ENCODE measurements at places on chromosomes 4 and X.

DNA sequence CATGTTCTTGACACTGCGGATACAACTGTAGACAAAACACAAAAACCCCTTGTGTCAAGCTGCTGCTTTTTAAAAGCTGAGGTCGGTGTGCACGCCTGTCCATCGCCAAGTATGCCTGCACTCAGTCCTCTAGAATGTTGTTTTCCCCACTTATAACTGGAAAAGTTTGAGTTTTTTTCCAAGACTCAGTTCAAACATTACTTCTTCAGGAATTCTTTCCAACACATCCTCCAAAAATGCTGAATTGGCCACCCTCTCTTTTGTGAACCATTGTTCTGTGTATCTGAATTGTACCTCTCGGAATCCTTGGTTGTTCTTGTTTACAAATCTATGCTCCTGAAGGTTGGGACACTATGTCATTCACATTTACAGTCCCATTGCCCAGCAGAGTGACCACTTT, 94.6 kb downstream of the REELD1 start:
- DNase-seq: peak; percentile 19

DNA sequence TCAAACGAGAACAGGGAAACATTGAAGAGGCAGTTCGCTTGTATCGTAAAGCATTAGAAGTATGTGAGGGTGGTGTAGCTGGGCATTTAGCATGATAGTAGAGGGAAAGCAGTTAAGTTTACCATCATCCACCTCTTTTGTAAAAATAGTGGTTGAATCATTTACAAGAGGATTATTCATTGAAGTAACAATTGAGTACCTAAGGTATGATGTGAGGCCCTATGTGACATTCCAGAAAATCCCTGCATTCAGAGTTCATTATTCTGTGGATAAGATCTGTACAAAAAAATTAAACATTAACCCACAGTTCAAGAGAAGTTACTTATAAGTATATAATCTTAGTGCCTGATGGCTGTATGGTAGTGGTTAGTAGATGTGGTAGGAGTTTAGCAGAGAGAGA, 22.2 kb upstream of the GCNA start:
- DNase-seq: no peak

GRCh38 chrX:45761920-45762319, 561.2 kb upstream of the DIPK2B start:
- DNase-seq: no peak

DNA sequence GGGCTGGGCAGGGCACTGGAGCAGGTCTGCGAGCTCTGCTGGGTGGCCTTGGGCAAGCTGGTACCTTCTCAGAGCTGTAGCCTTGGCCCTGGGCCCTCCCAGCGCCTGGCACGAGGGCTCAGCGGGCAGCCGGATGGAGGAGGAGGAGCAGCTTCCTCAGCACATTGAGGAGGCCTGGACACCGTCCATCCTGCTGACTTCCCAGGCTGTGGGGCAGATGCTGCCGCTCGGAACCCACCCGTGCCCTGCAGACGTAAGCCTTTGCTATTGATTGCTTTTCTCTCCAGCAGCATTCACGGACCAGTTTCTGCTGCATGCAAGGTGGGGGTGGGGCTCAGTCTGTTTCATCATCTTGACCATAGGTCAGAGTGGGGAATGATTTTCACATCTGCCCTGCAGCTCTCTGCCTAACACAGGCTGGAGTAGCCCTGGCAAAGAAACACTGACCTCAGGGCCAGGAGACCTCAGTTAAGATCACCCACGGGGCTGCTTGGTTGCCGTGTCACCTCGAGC, 80.7 kb upstream of the PSAPL1 start:
- DNase-seq: no peak

GRCh38 chr4:73606465-73606974, 13.7 kb downstream of the RASSF6 start:
- no peak for DNase-seq

DNA sequence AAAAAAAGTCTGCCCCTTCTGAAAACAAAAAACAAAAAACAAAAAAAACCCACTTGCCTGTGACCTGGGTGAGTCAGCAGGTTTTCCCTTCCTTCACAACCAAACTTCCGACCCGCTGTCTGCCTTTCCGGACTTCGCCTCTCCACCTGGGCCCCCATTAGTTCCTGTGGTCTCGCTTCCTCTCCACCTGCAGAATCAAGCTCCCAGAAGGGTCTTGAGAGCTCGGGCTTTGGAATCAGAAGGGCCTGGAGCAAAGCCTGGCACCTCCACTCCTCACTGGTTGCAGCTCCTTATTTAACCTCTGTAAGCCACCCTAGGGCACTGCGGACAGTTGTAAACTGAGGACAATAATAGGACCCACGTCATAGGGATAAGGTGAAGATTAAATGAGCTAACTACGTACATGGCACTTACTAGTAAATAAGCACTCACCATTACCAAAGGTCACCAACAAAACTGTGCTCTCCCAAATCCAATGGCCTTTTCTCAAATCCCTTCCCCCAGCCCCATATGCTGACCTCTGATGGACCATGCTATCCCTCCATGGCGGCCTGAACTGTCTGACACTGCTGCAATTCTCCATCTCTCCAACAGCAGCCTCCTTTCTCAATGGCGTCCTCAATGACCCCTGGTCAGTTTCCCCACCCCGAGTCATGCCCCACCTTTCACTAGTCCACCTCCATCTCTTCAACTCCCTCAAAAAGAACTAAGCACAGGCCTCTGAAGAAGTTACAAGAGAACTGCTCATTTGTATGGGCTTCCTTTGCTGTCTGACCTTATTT, 64.2 kb downstream of the IRF2 start:
- no peak for DNase-seq

DNA sequence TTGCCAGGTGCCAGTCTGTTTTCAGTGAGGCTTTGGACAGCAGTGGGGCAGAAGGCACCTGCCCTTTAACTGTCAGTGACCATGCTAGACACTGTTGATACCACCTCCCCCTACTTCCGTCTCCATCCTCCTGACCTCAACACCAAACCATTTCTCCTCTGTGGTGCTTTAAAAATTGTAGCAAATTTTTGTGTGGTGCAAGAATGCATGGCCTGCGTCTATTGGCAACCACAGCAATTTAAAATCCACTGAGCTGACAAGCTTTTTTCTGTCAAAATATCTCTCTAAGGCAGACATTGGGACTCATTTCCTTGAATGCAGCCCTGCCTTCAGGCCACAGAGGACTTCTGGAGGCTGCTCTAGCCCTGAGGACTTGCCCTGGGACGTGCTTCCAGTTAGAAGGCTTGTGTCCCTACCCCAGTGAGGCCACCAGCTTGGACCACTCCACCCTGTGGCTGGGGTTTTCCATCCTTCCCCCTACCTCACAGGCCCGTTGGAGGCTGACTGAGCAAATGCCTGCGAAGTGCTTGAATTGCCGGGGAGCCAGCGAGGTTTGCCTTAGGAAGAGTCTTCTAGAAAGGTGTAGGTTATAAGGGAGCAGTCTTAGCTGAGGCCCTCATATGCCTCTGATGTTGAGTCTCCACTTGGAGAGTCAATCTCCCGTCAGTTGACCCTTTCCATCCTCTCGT, 6.9 kb downstream of the PRRG3 start:
- peak; percentile 53 for DNase-seq

DNA sequence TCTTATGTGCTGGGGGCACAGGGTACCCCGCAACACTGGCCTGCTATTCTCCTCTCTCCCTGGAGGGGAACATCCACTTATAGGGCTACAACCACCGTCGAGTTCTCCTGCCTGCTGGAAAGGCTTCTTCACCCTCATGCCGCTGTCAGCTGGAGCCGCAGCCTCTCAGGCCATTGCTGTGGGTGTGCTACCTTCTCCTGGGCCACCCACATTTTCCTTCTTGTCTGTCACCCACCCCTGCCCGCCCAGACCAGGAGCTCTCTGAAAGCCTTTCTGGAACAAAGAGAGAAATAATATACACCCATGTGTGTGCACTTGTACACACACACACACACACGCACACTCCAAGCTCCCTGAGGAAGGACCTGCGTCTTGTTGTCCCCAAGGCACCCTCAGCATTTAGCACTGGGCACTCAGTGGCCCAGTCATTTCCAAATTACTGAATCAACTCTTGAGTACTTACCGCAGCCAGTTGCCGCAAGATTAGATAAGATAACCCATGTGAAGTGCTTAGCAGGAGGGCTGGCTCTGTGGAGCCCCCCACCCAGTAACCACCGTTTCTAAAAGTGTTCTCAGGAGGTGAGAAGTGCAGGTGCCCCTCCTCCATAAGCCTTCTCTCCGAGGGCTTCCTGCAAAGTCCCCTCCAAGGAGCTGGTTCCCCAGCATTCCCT, 50.2 kb downstream of the CPZ start:
- no peak for DNase-seq

- DNase-seq: no peak
Observed at GRCh38 chr4:79446145-79446544, 38.1 kb upstream of the GK2 start.

GRCh38 chr4:945274-946102, 13.2 kb downstream of the TMEM175 start:
- DNase-seq: no peak

DNA sequence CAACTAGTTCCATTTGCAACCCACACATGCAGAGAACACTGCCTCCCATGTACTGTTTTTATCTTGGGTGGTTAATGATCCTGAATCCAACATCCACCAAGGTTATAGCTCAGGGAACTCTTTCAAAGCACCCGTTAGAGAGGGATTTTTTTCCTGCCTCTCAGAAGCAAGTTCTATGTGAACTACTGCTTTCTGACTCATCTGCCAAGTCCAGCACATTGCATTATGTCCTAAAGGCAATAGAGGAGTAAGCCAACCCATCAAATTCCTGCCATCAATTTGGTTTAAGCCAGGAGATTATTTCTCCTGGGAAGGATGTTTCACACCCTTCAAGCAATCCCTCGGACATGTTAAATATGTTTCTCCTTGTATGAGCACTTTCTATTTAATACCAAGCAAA, 334.5 kb downstream of the GASK1B start:
- no peak for DNase-seq

GRCh38 chr4:74037076-74037955, 1.2 kb downstream of the CXCL3 start:
- DNase-seq: no peak

- peak; percentile 16 for DNase-seq
Observed at GRCh38 chr4:56448301-56448700, 12.2 kb downstream of the PAICS start.

DNA sequence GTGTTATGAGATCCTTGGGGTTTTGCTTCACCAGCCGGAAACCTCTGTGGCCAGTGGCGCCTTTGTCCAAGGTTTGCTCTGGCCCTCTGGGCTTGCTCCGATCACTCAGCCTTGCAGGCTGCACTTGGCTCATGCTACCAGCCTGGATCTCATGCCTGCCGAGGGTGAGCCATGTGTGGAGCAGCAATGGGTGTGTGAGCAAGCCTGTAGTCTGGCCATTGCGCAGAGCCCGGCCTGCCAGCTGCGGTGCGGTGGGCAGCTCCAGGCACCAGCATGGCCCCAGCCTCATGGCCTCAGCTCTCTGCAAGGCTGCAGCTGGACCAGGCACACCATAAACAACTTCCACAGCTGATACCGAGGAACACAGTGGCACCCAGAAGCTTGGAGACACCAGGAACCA, 17.8 kb downstream of the SULT1B1 start:
- DNase-seq: no peak

GRCh38 chr4:32219306-32220075, 1499.3 kb downstream of the PCDH7 start:
- no peak for DNase-seq

DNA sequence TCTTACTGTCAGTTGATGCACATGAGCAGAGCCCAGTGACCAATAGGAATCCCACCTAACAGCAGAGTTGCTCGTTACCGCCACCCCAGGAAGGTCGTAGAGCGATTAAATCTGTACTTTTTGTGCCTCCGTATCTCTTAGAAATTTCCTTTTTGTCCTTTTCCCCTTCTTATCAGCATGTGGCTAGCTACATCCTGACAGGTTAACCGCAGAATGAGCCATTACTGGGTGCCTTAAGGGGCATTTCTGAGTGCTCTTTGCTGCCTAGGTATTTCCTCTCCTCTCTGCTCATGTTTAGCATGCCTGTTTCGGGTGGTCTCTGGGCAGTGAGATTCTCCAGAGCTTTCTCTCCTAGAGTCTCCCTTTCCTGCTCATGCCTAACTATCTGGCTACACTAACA, 530.5 kb downstream of the FAM133A start:
- DNase-seq: no peak

DNA sequence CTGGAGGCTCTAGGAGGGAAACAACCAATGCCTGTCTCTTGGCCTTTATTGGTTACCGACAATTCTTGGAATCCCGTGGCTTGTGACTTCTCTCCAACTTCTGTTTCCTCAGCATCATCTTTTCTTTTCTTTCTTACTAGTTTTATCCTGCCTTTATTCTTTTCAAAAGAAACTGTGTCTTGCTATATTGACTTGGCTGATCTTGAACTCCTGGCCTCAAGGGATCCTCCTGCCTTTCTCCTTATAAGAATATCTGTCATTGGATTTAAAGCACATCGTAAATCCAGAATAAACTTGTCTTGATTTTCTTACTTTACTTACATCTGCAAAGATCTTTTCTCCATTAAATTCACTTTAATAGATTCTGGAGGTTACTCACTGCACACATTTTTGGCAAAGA, 49.9 kb upstream of the UGT2B10 start:
- DNase-seq: no peak

DNA sequence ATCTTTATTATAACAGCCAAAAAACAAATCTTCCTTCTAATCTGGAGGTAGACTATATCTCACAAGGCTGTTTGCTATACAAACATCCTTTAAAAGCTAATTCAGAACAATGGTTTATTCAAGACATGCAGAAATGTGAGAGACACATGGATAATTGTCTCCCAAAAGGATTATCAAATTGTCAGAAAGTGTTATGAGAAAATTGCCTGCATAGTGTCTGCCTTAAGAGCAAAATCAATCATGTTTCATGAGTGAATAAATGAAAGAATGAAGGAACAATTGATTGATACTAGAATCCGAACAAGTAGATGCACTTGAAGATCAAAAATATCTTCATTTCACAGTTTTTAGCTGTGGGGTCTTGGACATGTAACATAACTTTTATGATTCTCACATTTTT, 621.7 kb upstream of the BOD1L1 start:
- DNase-seq: no peak
